H4 (cell line): ENCODE measurements at places on chromosomes 12 and 14.
A peak's percentile ranks its signal among the peaks of the same experiment; 100 is the strongest.

DNA sequence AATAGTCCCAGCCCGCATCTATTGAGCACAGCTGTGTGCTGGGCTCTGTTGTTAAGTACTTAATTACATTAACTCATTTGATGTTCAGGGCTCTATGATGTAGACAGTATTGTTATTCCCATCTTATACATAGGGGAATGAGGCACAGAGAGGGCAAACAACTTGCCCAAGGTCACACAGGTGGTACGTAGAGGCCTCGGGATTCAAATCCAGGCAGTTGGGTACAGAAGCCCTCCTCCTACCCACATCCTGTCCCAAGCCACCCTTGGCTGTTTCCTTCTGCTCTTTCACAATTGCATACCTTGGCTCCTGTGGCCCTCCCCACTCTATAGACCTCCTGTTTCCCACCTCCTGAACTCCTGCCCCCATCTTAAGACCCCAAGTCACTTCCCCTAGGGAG is 10.0 kb upstream of the GPR68 start:
- DNase-seq: no peak

DNA sequence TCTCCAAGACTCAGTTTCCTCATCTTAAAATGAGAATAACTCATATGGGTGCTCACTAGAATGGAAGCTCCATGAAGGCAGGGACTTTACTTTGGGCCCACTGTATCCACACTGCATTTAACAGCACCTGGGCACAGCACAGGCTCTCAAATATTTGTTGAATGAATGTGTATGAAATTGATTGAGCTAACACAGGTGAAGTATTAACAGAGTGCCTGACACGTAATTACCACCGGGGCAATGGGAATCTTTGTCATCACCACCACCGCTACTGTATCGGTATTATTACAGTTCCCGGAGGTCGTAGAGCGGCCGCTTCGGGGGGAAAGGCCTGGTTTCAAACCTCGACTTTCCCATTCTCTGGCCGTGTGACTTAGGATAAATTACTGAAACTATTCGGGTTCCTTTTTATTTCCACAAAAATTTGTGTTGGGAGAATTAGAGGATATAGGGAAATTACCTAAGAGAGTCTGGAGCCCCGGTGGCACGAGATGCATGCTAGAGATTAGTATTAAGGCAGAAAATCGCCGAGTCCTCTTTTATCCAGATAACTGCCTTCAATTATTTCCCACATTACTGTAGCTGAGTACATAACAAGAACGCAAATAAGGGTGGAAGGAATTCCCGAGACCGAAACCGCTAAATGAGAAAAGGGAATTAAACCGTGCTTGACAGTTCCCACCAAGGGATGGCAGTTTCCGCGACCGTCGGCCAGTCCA is 1.0 kb upstream of the RIC8B start:
- no peak for DNase-seq

GRCh38 chr12:62732861-62733427 is 202.0 kb downstream of the PPM1H start:
- DNase-seq: peak; percentile 64

DNA sequence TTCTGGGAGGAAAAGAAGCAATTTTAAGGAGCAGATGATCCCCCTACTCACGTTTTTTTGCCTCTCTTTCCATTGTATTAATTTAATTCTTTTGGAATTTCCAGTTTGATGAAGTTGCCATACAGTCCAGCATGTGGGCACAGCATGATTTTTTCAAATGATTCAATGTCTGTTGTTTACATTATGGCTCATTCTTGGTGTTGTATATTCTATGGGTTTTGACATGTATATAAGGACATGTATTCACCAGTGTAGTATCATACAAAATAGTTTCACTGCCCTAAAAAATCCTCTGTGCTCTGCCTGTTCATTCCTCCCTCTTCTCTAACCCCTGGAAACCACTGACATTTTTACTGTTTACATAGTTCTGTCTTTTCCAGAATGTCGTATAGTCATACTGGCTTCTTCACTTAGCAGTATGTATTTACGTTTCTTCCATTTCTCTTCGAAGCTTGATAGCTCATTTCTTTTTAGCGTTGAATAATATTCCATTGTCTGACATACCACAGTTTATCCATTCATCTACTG is 13.3 kb upstream of the KLHDC2 start:
- no peak for DNase-seq

GRCh38 chr12:108542320-108542719 is 18.7 kb downstream of the SART3 start:
- DNase-seq: no peak

- no peak for DNase-seq
Observed at GRCh38 chr12:89040146-89040964, 311.9 kb downstream of the DUSP6 start.

DNA sequence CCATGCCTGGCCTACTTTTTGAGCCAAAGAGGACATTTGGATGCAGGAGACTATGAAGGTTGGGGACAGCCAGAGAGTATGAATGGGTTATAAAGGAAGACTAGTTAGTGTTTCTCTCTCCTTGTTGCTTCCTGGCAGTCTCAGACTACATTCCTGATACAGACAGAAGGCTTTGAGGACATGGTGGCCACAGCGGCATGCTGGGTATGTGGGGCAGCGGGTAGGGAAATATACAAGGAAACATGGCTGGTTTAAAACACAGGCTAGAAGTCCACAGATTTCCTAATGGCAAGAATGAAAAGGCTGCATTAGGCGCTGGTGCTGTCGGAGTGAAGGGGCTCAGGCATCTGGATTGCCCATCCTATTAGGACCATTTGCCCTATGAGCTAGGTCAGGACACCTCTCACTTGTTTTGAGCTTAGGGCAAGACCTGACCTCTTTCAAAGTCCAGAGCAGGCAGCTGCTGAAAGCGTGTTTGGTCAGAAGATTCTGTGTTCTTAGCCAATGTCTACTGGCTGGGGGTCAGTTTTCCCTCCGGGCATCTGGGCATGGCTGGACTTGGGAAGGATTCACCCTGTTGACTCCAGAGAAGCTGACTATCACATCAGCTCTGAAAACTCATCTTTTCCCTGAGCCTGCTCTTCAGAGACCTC is 20.1 kb upstream of the FBXO21 start:
- DNase-seq: no peak

- no peak for DNase-seq
Observed at GRCh38 chr12:46804054-46804453, 21.7 kb downstream of the SLC38A4 start.

DNA sequence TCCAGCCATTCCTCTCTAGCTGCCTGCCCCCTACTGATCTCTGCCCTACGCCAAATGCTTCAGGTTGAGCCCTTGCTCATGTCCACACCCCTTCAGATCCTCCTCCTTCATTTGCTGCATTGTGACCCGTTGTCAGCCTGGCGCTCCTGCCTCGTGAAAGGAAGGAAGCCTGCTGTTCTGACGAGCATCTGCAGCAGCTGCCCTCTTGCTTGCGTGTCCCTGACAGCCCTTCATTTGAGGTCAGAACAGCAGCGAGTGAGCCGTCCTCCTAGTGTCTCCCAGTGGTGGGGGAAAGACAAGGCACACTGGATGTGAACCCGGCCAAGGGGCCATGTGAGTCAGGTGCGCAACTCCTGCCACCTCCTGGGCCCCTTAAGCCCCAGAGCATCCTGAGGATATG is 3.0 kb upstream of the PIANP start:
- no peak for DNase-seq

- DNase-seq: no peak
Observed at GRCh38 chr14:26849514-26849913, 251.7 kb upstream of the NOVA1 start.

DNA sequence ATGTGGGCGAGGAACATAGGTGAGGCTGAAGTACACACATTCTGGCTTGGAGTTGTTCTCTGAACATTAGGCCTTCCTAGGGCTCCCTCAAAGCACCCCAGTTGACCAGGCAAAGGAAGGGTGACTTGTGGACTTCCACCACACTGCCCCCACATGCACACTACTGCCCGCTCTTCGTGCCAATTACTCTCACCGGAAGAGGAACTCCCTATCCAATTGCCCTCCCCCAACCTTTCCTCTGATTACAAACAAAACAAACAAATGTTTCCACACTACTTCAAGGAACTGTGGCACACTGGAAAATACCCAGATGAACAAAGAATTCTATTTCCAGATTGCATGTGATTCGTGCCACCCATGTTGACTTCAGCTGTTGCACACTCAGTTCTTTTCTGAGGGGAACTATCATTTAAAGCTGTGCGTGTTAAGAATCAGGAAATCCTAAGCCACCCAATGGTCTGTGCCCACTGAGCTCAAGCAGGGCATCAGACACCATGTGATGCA is 139.3 kb downstream of the SSPN start:
- DNase-seq: no peak

DNA sequence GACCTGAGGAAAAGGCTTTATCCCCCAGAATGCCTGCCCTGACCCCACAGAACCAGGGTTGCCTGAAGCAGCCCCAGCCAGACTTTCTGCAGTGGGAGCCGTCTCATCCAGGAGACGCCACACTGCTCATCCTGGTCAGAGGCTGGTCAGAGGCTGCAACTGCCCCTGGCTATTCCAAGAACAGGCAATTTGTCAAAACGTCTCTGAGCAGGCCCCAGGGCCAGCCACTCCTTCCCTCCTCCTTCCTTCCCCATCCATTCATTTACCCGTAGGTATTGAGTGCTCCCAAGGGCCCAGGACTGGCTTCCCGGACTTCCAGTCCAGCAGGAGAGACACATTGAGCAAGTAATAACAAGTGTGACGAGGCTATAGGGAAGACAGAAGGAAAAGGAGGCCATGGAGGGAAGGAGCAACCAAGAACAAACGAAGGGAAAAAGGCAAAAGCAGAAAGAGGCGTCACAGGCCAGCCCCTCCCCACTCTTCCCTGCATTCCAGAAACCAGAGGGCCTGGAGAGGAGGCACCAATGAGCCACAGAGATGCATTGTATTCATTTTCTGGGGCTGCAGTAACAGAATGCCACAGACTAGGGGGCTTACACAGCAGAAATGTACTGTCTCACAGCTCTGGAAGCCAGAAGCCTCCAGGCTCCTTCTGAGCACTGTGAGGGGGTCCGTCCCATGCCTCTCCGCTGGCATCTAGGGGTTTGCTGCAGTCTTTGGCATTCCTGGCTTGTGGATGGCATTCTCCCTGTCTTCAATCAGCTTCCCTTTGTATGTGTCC is 21.0 kb upstream of the CD9 start:
- DNase-seq: no peak

DNA sequence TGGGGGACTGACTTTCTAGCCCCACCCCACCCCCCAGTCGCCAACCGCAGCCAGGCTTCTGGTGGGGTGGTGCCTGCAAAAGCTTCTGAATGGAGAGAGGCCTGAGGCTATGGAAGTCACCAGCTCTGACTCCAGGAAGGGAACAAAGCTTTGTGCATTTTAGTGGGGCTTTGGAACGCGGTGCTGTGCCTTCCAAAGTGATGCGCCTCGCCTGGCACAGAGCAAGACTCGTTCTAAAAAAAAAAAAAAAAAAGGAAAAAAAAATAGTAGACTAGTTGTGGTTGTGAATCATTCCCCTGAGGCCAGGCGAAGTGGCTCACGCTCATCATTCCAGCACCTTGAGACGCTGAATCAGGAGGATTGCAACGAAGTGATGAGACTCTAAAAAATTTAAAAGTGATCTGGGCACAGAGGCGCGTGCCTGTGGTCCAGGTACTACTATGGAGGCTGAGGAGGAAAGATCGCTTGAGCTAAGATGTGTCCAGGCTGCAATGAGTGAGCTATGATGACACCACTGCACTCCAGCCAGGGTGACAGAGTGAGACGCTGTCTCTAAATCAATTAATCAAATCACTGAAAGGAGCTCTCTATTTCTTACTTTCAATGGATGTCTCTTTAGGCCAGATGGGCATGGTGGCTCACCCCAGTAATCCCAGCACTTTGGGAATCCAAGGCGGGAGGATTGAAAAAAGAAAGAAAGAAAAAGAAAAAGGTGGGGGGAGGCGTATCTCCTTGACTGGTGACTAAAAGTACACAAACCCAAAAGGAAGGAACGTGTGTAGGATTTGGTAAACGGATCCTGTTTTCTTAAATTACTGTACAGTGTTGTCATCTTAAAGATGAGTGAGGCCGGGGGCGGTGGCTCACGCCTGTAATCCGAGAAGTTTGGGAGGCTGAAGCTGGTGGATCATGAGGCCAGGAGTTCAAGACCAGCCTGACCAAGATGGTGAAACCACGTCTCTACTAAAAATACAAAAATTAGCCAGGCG is 259.6 kb upstream of the ALG10B start:
- peak; percentile 73 for DNase-seq

- no peak for DNase-seq
Observed at GRCh38 chr12:99029511-99030271, 384.6 kb downstream of the APAF1 start.

- no peak for DNase-seq
Observed at GRCh38 chr12:55955344-55955743, 10.5 kb downstream of the PMEL start.

- DNase-seq: no peak
Observed at GRCh38 chr12:106753526-106753925, 21.0 kb upstream of the RIC8B start.

DNA sequence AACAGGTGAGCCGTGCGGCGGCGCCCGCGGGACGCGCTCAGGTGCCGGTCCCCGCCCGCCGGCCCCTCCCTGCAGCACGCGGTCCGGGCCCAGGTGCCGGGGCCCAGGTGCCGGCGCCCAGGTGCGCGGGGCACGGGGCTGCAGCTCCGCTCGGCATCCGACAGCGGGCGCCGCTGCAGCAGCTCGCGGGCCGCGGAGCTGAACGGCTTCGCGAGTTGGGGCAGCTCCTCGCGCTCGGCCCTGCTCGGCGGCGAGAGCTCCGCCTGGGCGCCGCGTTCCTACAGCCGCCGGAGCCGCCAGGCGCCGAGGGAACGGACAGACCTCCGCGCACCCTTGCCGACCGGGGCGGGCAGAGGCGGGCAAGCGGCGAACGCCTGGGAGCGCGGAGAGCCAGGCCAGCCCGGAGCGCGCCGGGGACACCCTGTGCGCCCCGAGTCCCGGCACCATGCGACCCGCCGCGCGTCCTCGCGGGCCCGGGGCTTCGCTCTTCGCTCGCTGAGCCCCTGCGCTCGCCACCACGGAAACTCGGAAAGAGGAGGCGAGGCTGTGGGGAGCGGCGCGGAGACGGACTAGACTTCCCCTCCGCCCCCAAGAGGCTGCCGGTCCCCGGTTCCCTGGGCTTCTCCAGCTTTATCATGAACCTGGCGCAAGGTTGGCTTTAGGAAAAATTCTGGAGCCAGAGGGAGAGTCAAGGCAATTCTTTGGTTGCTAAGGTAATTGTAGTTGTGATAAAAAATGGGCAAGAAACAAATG is at the start of gene RGS6:
RGS6 (plus strand) TSS at position 201 of the 753 bp plus-strand sequence.
- DNase-seq: no peak

DNA sequence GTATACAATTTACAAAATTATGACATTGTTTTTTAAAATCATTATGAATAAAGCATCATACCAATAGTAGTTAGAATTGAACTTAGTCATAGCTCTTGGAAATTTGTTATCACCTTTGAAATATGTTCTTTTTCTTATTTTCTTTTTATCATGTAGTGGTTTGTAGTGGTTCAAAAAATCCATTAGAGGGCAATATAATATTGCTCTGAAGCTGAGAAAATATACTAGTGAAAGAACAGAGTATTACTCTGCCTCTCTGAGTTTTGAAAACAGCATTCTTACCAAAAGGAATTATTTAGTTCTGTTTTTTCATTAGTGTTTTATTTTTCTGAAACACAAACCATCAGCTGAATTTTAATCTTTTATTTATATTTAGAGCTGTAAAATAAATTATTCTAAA is 76.2 kb downstream of the PDZRN4 start:
- DNase-seq: peak; percentile 17
